Fibroblast of the aortic adventitia (primary cell): ENCODE measurements at places on chromosomes 3 and 15.

- no peak for DNase-seq
Measured at GRCh38 chr3:127008236-127008635, 25.3 kb downstream of the PLXNA1 start.

DNA sequence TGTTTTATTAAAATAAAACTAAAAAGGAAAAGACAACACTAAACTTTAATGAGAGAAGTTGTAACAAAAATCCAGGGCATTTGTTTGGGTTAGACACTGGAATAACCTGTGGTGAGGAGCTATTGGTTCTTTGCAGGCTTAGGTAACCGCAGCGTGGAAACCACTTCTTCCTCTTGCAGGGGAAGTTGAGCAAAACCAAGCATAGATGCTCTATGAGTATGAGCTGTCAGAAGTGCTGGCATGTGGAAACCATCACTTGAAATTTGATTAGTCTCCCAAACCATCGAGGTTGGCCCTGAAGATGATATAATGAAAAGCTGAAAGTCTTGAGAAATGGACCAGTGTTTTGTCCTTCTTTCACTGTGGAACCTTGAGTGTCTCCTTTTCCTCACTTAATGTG is 127.1 kb upstream of the RBMS3 start:
- DNase-seq, result no peak

DNA sequence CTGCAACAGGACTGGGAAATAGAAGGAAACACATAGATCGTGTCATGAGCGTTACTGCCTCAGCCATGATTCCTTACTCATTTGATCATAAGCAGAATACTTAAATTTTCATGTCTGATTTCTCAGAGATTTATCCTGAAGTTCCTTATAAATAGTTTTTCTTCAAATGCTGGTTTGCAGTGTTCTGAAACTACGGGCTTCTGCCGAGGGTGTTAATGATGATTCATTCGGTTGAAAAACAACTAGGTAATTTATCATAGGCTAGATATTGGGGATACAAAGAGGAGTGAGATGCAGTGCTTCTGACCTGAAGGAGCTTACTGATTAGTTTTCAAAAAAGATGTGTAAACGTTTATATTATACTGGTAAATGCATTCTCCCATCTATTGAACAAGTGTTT is 428.9 kb downstream of the NLGN1 start:
- DNase-seq, result no peak

DNA sequence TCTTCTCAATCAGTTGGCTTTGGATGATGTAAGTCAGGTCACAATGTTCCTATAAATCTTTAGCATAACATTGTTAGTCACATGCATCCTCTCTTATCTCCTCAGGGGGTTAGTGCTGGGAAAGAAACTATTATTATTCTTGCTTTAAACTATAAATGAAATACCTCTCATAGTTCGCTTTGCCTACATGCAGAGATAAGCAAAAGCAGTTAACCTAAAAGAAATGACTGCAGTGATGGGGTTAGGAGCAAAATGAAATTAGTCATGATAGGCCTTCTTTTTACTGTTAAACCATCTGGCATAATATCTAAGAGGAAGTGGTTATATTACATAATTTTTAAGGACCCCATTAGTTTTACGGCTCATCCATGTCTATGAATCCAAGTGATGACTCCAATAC is 91.7 kb upstream of the IGSF10 start:
- peak; percentile 70 for DNase-seq

GRCh38 chr15:38992930-38993329 is 428.3 kb upstream of the RASGRP1 start:
- no peak for DNase-seq

DNA sequence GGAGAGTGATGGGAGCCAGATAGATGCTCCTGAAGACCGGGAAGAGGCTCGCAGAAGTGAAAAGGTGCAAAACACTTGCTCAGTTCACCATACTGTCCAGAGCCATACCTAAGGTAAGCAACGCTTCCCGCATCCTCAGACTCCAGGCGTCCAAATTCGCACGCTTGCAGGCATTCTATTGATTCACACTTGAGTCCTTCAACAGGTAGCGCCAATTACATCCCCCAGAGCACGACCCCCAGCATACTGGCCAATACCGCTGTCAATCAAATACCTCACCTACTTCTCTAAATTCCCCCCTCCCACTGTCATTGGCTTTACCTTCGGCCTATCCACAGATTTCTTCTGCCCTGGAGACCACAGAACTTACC is 361 bp upstream of the STXBP5L start:
- no peak for DNase-seq

DNA sequence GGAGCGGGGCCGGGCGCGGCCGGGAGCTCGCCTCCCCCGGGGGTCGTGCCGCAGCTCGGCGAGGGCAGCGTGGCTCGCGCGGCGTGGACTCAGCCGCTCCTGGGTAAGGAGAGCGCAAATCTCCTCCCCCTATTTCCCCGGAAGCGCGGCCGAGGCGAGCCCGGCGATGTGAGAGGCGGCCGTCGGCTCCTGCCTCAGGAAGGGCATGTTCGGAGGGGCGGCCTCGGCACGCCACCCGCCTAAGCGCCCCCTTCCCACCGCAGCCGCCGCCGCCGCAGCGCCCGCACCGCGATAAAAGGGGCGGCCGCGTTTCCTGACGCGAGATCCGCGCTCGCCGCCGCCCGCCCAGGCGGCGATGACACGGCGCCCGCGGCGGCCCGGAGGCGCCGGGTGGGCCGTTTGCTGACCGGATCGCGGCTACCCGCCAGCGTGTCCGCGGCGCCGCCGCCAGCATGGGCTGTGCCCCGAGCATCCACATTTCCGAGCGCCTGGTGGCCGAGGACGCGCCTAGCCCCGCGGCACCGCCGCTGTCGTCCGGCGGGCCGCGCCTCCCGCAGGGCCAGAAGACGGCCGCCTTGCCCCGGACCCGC is at the start of gene PDE8A:
Gene PDE8A (plus strand): TSS at position 146 of the 590 bp plus-strand sequence. CDS start 307 bp downstream, at position 453.
- no peak for DNase-seq

DNA sequence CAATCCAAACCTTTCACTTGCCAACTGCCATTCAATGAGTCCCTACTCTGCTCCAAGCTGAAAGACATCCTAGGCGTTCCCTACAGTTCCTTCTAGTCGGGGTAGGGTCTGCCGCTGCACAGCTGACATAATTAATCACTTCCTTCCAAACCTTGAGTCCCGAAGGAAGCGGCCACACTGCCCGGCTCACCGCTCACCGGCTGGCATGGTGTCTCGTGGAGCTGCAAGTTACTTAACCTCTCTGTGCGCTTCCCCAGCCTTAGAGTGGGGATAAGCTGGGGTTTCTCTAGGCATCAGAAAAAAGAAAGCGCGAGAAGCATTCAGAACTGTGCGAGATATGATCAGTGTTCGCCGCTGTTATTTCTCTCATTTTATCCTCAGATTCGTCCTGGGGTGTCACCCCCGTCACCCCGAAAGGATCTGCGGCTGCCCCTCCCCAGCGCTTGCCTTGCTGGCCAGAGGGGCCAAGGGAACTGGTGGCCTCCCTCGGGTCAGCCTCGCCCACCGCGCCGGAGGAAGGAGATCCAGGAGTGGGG is 748 bp downstream of the MRPS25 start:
- peak; percentile 32 for DNase-seq

DNA sequence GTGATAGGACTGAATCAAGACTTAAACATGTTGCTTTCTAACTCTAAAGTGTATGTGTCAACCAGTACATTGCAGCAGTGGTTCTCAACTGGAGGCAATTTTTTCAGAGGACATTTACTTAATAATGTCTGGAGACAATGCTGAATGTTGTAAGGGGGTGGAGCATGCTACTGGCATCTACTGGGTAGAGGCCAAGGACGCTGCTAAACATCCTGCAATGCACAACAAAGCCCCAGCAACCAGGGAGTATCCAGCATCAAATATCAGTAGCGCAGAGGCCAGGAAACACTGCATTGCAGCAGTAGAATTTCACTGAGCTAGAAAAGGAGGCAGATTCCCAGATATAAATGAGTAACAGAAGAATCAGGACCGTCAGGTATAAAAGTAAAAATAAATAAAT is 79.8 kb upstream of the GRM7 start:
- no peak for DNase-seq

DNA sequence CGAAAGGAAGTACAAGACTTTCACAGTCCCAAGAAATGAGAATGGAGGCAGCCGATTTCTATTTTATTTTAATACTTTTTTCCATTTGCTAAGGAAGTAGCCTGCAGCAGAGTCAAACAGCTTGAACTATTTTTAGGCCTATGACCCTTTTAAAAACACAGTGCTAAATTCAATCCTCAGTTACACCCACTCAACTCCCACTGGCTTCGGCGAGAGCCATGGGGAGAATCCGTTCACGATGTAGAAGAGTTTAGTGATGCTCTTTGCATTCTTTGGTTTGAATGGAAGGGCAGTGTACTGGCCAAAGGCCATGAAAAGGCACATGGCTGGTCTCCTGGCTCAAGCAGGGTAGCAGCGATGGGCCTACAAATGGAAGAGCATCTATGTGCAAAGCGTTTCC is 343.5 kb downstream of the FOXP1 start:
- no peak for DNase-seq
